Thoracic aorta (tissue), 2 donors: ENCODE measurements at places on chromosomes 3 and 15. TPM values are rescaled to one million over a fixed set of nuclear protein-coding genes. Genes with fewer than 3 reads are reported as not detected.

GRCh38 chr3:160210341-160210740 is 14.9 kb upstream of the C3orf80 start:
- DNase-seq = no peak
- no peaks in the 10 kb centered on the region for H3K36me3 ChIP-seq
- H3K27me3 ChIP-seq = no peaks in the 10 kb centered on the region

- H3K4me3 ChIP-seq = no peak overlapping the region
- peak overlapping the region; percentile 32 for H3K27ac ChIP-seq
- peaks cover 24% of the 10 kb centered on the region for H3K4me1 ChIP-seq
- no peak for DNase-seq
- no peaks in the 10 kb centered on the region for H3K36me3 ChIP-seq
Measured at GRCh38 chr15:31489281-31489680, 162.6 kb downstream of the KLF13 start.

- no peaks in the 10 kb centered on the region for H3K27me3 ChIP-seq
- peak; percentile 95 for DNase-seq
- peaks cover 12% of the 10 kb centered on the region for H3K36me3 ChIP-seq
- H3K4me3 ChIP-seq = peak within 1 kb of the TSS; percentile 75
- H3K4me1 ChIP-seq = peaks cover 17% of the 10 kb centered on the region
- peak within 1 kb of the TSS; percentile 96 for H3K27ac ChIP-seq
Measured at GRCh38 chr15:57706405-57707209, at the start of gene POLR2M. TSS of gene POLR2M (plus strand) at chr15:57706714. CDS start at chr15:57706843, 129 bp downstream.

- no peak for DNase-seq
- no peaks in the 10 kb centered on the region for H3K36me3 ChIP-seq
- no peak overlapping the region for H3K27ac ChIP-seq
- H3K27me3 ChIP-seq = no peaks in the 10 kb centered on the region
- H3K4me3 ChIP-seq = no peak overlapping the region
- no peaks in the 10 kb centered on the region for H3K4me1 ChIP-seq
Measured at GRCh38 chr3:115986555-115987207, 363.4 kb downstream of the GAP43 start.

ECE2 gene
- total RNA-seq = not detected

CIB1 gene
- total RNA-seq = 18.0 TPM

CDC25A gene
- total RNA-seq = not detected
